Thymus (tissue), 14 donors: ENCODE measurements at places on chromosomes 4 and X.
A peak's percentile ranks its signal among the peaks of the same experiment; 100 is the strongest.

GRCh38 chr4:100581337-100581736 is 63.5 kb upstream of the EMCN start:
- H3K27ac ChIP-seq = no peak overlapping the region
- H3K36me3 ChIP-seq = no peaks in the 10 kb centered on the region
- H3K4me1 ChIP-seq = no peaks in the 10 kb centered on the region
- no peaks in the 10 kb centered on the region for H3K27me3 ChIP-seq
- no peak overlapping the region for H3K4me3 ChIP-seq
- peak; percentile 7 for DNase-seq

DNA sequence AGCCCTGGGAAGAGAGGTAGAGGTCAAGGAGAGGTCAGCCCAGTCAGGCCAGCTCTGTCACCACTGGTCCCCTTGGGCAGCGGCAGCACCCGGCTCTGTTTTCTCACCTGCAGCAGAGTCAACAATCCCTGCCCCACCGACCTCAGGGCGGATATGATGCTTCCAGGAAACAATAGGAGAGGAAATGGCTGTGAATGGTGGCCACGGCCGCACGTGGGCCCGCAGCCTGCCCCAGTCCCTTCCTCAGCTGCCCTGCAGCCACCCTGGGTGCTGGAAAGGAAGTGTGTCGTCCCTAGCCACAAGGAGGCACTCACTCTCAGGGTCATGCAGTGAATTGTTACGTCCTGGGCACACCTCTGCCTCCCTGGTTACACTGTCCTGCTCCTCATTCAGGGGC is 92.5 kb upstream of the ENPP6 start:
- no peaks in the 10 kb centered on the region for H3K36me3 ChIP-seq
- H3K4me3 ChIP-seq = no peak overlapping the region
- DNase-seq = no peak
- H3K27me3 ChIP-seq = no peaks in the 10 kb centered on the region
- peaks cover 37% of the 10 kb centered on the region for H3K4me1 ChIP-seq

DNA sequence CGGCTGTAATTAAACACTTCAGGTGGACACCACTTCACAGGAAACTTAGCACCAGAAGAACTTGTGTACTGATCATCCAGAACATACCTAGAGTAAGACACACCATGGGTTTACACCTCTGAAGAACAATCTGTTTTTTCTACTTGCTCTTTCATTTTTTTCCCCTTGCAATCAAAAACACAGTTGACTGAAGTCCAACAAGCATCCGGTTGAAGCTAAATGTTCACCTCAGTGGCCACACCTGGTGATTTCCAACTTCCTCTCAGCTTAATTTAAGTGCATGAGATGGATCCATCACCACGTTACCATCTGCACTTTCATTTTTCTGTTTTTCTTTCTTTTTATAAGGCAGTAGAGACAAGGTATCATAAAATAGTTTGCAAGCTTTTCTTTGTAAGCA is 4.9 kb upstream of the TXK start:
- H3K36me3 ChIP-seq = peaks cover 3% of the 10 kb centered on the region
- DNase-seq = no peak
- peak overlapping the region; percentile 97 for H3K27ac ChIP-seq
- H3K4me1 ChIP-seq = peaks cover 54% of the 10 kb centered on the region
- no peaks in the 10 kb centered on the region for H3K27me3 ChIP-seq

DNA sequence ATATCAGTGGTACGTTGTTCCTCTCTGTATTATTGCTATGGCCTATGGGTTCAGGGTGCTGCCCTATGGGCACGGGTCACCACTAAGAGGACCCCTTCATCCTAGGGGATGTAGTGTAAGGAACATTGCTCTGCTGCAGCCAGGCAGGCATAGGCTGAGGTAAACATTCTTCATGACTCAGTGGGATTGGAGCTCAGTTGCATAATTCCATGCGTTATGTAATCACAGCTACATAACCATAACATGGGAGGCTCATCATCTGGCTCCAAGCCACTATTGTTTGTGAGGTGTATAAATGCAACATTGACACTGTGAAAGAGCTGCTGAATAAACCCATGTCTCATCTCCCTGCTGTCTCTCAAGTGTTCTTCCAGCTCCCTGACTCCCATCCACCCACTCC is 375.2 kb downstream of the MAGEE1 start:
- H3K36me3 ChIP-seq = no peaks in the 10 kb centered on the region
- no peaks in the 10 kb centered on the region for H3K27me3 ChIP-seq
- no peak for DNase-seq
- no peak overlapping the region for H3K4me3 ChIP-seq
- H3K4me1 ChIP-seq = no peaks in the 10 kb centered on the region

GRCh38 chr4:138891631-138892031 is 124.0 kb upstream of the NOCT start:
- H3K27ac ChIP-seq = no peak overlapping the region
- H3K27me3 ChIP-seq = no peaks in the 10 kb centered on the region
- no peak overlapping the region for H3K4me3 ChIP-seq
- no peak for DNase-seq
- H3K4me1 ChIP-seq = no peaks in the 10 kb centered on the region
- no peaks in the 10 kb centered on the region for H3K36me3 ChIP-seq

DNA sequence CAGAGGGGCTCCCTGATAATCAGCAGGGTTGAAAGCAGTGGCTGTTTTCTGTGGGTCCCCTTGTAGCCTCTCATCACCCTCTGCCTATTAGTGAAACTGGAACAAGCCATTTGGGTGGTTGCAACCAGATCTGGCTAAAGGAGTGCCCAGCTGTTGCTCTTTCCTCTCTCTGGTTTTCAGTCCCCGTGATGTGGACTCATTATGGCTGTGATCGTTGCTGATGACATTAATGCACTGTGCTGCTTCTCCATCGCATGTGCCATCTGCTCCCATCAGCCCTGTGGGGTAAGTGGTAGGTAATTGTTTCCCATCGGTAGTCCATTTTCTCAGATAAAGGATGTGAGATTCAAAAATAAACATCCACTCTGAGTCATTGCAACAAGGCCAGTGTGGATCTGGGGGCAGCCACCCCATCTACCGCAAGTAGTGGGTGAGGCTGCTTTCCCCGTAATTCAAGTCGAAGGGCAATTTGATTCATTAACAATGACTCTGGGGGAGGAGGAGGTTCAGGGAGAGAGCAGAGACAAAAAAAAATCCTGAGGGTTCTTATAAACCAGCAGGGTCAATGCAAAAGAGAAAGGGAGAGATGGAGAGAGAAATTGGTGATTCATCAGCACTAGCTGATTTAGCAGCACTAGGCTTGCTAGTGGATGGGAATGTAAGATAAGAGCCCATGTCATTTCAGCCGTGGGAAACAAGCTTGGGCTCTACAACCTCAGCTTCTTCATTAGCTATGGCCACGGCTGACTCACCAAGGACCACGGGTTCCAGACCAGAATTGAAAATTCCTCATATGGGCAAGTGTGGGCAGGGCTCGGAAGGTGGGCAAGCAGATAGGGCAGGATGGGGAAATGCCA is 357.8 kb downstream of the MID1IP1 start:
- no peak overlapping the region for H3K4me3 ChIP-seq
- H3K4me1 ChIP-seq = no peaks in the 10 kb centered on the region
- H3K27ac ChIP-seq = no peak overlapping the region

DNA sequence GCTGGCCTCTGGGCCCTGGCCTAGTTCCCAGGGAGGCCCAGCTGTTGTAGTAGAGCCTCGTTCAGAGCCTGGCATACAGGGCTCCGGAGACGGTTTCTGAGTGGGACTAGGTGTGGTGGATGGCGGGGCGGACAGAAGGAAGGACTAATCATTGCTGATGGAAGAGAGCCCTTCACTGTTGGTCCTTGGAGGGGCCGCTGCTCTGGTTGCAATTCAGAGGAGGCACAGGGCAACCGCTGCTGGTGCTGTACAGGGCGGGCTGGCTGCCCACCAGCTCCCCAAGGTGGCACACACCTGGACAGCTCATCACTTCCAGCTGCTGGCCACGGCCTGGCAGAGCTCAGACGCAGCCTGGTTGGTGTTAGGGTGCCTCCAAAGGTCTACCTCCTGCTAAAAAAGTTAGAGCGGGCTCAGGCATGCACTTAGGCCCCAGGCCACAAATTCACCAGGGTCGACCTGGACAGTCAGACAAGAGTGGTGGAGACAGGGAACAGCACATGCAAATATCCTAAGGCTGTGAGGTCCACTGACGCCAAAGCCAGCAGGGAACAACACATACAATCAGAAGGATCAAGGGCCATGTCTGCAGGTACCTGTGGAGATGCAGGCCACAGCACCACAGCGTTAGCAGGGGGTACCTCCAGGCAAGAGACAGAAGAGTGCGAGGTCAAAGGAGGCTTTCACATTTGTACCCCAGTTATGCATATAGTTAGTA is 7.5 kb upstream of the RNF4 start:
- no peaks in the 10 kb centered on the region for H3K36me3 ChIP-seq
- no peak for DNase-seq
- no peak overlapping the region for H3K4me3 ChIP-seq
- peaks cover 8% of the 10 kb centered on the region for H3K4me1 ChIP-seq
- H3K27me3 ChIP-seq = peaks cover 48% of the 10 kb centered on the region
- H3K27ac ChIP-seq = no peak overlapping the region

DNA sequence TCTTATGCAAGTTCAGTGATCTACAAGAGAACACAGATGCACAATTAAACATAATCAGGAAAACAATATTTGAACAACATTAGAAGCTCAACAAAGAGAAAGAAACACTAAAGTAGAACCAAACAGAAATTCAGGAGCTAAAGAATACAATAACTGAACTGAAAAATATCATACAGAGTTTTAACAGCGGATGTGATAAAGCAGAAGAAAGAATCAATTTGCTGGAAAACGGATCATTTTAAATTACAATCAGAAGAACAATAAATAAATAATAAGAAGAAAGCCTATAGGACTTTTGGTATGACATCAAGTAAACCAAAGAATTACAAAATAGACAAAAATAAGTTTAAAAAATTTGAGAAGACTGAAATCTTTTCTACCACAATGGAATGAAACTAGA is 36.3 kb upstream of the CXCL6 start:
- H3K36me3 ChIP-seq = no peaks in the 10 kb centered on the region
- no peaks in the 10 kb centered on the region for H3K27me3 ChIP-seq
- no peak for DNase-seq
- peaks cover 2% of the 10 kb centered on the region for H3K4me1 ChIP-seq
- H3K4me3 ChIP-seq = no peak overlapping the region
- no peak overlapping the region for H3K27ac ChIP-seq

DNA sequence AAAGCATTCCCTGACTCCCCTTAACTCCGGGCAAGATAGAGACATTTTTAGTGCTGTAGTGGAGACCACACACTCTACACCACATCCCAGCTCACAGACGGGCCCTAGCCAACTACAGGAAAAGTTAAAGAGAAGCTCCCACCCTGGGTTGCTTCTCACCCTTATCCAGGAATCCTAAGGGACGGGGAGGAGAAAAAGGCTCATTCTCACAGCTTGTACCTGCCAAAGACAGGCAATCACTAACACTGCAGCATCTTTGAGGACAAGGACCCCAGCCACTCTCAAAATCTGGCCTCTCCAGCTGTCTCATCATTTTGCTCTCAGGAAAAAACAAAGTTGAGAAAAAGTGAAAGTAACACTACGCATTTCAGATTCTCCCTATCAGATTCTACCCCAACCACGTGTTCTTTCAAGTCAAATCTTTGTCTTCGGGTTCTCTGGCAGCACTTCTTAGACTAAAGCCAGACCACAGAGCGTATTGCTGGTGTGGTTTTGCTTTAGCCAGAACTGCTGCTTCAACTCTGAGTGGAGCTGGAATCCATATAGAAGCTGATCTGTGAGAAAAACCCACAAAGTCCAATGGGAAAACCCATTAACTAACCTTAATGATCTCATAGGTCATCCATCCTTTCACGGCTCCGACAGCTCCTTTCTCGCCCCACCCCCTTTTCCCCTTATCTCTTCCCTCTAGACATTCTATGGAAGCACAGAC is 605.9 kb upstream of the DIPK2B start:
- no peaks in the 10 kb centered on the region for H3K36me3 ChIP-seq
- H3K4me3 ChIP-seq = peak overlapping the region; percentile 50
- peak; percentile 43 for DNase-seq

- H3K27me3 ChIP-seq = no peaks in the 10 kb centered on the region
- H3K4me1 ChIP-seq = no peaks in the 10 kb centered on the region
- no peak for DNase-seq
- H3K4me3 ChIP-seq = no peak overlapping the region
- no peak overlapping the region for H3K27ac ChIP-seq
- no peaks in the 10 kb centered on the region for H3K36me3 ChIP-seq
These were observed 4.8 kb downstream of the CAPN6 start for GRCh38 chrX:111265486-111265885.

DNA sequence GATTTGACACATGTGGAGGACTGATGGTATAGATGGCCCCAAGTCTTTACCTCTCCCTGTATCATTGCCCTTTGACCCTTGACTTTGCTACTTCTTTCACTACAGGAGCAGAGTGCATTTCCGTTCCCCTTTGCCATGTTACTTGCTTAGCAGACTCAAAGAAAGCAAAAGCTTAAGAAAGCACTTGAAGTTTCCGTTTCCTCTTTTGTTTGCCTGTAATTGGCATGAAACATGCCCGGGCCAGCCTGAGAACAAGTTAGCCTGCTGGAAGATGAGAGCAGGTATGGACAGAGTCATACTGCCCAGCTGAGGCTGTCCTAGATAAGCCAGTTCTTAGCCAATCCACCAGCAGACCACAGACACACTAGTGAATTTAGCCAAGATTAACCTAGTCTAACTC is 206.0 kb downstream of the BCOR start:
- no peaks in the 10 kb centered on the region for H3K27me3 ChIP-seq
- H3K36me3 ChIP-seq = no peaks in the 10 kb centered on the region
- H3K4me1 ChIP-seq = peaks cover 3% of the 10 kb centered on the region
- DNase-seq = peak; percentile 17

DNA sequence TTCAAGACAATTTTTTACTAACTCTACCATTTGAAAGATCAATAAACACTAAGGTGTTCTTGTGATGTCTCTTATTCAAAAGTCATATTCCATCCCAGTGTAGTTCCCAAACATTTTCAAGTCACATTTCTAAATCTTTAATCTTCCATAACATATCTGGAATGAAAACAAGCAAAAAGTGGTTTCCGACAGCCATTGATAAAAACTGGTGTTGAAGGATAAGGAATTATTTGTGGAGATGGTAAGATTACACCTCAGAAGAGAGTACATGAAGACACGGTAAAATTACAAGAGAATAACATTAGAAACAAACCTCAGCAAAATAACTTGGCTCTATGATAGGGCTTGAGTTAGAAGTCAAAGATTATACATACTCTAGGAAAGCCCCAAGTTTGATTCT is 4.3 kb downstream of the CHIC2 start:
- no peak overlapping the region for H3K27ac ChIP-seq
- no peak overlapping the region for H3K4me3 ChIP-seq
- no peaks in the 10 kb centered on the region for H3K36me3 ChIP-seq
- H3K4me1 ChIP-seq = peaks cover 13% of the 10 kb centered on the region
- no peak for DNase-seq

DNA sequence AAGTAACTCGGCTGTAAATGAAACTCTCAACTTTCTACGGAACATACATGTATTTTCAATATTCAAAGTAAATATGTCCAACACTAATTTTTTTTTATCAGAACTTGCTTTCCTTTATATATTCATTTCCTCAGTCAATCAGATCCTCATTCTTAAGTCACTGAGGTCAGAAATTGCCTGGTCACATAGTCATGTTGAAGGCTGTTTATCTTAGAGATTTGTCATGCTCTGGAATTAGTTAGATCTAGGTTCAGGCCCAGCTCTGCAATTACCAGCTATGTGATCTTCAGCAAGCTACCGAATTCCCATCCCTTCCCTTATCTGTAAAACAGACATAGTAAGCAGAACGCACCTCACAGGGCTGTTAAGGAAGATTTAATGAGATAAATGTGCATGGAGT is 228.8 kb downstream of the SPCS3 start:
- no peaks in the 10 kb centered on the region for H3K27me3 ChIP-seq
- H3K4me1 ChIP-seq = no peaks in the 10 kb centered on the region
- no peak overlapping the region for H3K4me3 ChIP-seq
- DNase-seq = no peak

- no peak for DNase-seq
- no peaks in the 10 kb centered on the region for H3K27me3 ChIP-seq
- H3K36me3 ChIP-seq = no peaks in the 10 kb centered on the region
- H3K4me3 ChIP-seq = no peak overlapping the region
These were observed 39.1 kb upstream of the BMP2K start for GRCh38 chr4:78737035-78737434.
